CD4-positive, alpha-beta T cell treated with Interleukin-6 at 100 ng/mL for 8 hours (primary cell): ENCODE measurements at places on chromosomes 2 and 18.

DNA sequence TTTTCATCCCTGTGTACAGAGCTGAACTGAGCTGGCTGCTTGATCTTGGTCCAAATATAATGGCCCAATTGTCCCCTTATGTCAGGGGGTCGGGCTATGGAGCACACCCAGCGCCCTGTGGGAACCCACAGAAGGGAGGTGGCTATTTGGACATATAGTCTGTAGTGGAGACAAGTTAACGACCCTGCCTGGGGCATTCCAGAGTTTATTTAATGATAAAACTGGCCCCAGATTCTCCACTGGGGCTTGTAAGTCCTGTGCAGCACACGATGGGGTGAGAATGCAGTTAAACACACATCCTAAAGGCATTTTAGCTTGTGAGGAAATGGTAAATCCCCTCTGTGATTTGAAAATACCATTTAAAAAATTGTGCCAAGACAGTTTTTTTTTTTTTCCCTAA lies 72.9 kb downstream of the QPCT start:
- no peak for DNase-seq

DNA sequence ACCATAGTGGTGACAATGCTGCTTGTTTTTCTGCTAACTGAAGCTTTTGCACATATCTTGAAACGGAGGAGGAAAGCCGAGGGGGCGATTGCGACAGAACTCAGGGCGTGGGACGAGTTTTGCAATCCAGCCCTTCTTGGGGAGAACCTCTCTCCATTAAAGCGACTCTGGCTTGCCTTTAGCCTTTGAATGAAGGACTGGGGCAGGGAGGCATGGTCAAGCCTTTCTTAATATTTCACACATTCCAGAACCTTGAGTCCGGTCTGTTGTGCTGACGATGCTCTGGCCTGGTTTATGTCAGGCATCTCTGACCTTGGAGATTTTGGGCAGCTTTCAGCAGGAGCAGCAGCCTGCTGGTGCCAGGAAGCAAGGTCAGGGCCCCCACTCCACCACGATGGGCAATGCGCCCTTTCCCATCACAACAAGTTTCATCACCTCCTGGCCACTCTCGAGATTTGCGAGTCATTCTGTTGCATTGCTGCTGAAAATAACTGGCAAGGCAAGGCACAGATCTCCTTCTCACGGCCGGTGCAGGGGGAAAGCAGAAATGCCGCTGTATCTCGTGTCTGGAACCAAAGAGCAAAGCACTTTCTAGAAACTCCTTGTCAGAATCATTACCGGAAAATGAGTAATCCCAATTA lies 10.8 kb downstream of the EMILIN2 start:
- no peak for DNase-seq

- DNase-seq, result no peak
Measured at GRCh38 chr18:532018-532417, 31.5 kb upstream of the COLEC12 start.

- DNase-seq, result no peak
Measured at GRCh38 chr2:98892871-98893270, 43.2 kb downstream of the CRACDL start.

DNA sequence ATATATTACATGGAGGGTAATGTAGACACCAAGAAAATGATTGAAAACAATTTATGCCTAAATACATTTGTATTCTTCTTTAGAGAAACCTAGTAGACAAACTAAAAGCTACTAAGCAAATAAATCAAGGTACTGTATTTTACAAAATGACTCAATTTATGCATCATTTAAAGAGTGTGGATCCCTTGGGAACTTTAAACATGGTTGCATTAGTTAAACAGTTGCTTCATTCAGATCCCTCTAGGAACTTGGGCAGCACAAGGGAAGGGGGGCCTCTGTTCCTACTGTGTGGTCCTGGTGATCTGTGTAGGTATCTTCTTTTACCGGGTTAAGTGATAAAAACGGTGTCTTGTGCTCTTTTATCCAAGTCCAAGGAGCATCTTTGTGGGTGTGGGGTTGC lies 31.5 kb upstream of the ATP8B1 start:
- no peak for DNase-seq

- no peak for DNase-seq
Measured at GRCh38 chr18:41977233-41977632, 22.2 kb downstream of the PIK3C3 start.

DNA sequence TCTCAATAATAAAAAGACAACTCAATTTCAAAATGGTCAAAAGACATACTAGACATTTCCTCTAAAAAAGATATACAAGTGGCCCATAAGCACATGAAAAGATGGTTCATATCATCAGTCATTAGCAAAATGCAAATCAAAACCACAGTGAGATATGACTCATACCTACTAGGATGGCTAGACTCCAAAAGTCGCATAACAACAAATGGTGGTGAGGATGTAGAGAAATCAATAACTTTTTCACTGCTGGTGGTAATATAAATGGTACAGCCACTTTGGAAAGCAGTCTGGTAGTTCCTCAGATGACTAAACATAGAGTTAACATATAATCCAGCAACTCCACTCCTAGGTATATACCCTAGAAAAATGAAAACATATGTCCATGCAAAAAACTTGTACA lies 242.3 kb upstream of the NOL4 start:
- no peak for DNase-seq

DNA sequence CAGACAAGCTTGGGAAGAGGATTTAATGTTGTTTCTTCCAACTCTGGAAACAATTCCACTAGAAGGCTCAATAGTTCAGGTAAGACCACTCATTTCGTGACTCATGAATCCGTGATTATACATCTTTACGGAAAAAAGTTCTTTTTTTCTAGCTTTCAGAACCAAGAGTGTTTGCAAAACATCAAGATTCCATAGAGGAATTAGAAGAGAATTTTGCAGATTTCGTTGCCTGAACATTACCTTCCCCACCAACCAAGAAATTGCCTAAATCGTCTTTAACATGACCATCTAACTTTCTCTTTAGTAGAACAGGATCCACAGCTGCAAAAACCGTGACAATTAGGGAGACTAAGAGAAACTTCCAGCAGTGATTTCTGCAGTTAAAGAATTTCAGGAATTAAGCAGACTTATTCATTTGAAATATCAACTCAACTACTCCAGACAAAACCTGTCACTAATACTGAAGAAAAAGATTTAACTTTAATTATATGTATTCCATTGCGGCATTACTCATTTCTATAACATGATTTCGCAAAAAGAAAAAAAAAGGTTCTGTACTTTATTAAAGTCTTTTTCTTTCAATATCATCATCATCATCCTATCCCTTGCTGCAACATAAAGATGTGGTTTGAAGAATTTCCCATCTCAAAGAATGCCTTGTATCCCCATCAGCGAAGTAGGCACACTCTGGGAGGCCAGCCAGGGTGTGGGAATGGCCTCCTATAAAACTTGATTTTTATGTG lies 1.9 kb upstream of the NAB1 start:
- no peak for DNase-seq

- DNase-seq, result no peak
Measured at GRCh38 chr2:18551169-18551568, 9.3 kb downstream of the RDH14 start.

DNA sequence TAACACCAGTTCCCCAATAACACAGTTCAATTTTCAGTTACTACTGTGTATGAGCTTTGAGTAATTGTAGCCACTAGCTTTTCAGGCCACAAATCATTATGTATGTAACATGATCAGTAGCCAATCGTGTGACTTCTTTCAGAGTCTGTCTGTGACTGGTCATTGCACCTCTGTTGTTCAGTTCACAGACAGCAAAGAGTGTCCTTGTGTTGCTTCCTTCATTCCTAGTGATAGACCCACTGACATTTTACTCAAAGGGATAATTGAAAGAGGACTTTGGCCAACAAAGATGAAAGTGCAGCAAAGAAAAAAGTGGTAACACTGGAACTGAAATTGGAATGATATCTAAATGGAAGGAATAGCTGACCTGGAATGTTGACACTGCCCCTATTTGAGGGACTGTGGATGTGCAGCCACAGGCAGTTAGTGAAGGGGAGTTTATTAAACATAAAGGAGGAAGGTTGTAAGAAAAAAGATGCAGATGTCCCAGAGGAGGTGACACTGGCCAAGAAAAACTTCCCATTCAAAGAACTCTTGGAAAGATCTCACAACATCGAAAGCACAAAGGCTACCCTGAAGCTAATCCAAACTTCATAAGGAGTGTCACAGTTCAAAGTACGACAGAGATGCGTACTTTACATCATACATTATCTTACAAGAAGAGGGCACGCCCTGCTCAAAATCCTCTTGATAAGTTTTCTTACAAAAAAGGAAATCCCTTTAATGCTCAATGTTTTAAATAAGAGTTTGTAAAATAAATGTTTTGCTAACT lies 19.3 kb downstream of the TTC39C start:
- DNase-seq, result no peak

DNA sequence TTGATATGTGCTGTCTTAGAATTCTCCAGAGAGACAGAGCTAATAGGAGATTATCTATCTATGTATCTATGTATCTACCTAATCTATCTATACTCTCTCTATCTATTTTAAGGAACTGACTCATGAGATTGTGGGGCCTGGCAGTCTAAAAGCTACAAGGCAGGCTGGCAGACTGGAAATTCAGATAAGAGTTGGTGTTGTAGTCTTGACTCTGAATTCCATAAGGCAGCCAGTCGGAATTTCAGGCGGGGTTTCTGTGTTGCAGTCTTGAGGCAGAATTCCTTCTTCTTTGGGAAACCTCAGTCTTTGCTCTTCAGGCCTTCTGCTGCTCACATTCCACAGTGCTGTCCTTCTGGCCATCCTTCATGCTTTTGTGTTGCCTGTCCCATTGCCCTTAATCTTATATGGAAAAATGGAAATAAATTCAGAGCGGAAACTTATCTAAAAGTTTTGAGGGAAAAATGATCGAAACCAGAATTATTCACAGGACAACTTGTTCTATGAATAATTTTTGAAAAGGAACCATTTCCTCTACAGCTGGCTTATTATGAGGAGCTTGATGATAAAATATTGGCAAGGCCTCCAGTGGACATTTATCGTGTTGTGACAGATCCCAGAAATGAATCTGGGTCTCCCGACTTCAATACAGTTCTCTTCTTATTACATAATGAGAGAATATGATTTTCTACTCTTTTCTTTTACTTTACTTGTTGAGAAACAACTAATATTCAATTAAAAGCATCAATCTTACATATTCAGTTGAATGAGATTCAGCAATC lies 10.8 kb downstream of the IL1RL1 start:
- no peak for DNase-seq

DNA sequence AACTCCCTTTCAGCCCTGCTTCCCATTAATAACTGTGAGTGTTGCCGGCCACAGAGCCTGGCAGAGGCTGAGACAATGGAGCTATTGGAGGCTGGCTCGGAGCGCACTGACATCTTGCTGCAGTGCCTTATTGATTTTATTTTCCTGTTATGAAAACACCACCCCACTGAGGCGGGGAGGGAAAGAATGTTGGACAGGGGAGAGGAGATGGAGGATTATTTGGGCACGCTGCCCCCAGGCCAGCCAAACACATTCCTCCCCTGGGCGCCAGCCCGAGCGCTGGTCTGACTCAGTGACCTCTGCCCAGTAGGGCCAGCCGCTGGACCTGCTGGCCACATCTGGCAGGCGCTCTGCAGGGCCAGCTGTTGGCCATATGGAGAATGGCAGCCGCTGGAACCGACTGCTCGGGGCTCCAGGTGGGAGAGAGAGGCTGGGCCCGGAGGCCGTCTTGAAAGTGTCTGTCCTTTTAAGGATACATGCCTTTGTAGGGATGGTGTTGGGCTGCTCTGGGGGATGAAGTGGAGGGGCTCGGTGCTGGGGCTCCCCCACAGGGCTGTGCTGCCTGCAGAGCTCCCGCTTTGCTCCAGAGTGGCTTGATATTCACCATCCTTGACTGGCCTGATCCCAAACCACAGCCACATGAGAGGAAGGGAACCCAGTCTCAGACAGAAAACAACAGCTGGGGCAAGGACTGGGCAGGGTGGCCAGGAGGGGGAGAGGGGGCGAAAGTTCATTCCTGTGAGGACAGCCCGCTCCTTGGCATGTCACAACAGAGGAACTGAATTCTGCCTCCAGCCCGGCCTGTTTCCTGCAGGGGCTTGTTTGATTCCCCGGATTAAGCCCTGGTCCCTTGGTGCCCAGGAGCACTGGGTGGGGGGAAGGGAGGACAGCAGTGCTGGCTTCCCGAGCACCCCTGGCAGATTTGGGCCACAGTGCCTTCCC lies 179.0 kb downstream of the KLHL29 start:
- DNase-seq, result no peak

DNA sequence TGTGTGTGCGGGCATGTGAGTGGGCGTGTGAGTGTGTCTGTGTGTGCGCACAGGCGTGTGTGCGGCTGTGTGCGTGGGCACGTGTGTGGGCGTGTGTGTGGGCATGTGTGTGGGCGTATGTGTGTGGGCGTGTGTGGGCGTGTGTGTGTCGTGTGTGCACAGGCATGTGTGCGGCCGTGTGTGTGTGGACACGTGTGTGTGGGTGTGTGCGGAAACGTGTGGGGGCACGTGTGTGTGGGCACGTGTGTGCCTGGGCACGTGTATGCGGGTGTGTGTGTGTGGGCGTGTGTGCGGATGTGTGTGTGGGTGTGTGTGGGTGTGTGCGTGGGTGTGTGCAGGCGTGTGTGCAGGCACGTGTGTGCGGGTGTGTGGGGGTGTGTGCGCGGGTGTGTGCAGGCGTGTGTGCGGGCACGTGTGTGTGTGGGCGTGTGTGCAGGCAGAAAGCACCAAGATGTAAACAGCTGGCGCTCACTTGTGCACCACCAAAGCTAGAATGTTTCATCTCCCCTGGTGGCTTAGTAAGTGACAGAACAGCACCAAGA lies 31.2 kb upstream of the ALKAL2 start:
- DNase-seq, result no peak

DNA sequence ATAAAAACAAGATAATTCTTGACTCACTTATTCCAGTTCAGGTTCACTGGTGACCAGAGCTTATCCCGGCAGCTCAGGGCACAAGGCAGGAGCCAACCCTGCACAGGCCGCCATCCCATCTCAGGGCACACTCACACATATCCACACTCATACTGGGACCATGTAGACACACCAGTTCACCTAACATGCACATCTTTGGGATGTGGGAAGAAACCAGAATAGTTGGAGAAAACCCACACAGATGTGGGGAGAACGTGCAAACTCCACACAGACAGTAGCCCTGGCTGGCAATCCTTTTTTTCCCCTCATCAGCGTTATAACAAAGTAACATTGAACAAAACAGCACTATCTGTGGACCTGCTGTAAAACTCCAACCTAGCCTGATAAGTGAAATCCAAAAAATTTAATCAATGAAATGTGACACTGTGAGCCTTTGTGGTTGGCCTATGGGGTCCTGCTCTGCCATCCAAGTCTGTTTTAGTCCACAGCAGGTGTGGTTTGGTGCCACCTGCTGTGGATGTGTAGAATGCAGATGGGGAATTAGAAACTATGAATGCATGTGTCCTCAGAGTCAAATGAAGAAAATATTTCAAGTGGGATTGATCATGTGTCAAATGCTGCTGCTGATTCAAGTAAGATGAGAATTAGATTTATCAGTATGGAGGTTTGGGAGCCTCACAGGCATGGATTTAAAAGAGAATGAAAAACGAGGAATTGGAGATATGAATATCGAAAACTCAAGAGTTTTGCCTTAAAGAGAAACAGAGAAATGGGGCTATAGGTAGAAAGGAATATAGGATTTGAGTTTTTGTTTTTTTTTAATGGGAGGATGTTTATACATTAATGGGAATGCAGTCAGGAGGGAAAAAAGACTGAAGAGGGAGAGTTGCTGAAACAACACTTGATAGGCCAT lies 47.0 kb downstream of the UGP2 start:
- DNase-seq, result peak; percentile 15
